Caudate nucleus (tissue), 63 donors: ENCODE measurements at places on chromosomes 1 and 21.

DNA sequence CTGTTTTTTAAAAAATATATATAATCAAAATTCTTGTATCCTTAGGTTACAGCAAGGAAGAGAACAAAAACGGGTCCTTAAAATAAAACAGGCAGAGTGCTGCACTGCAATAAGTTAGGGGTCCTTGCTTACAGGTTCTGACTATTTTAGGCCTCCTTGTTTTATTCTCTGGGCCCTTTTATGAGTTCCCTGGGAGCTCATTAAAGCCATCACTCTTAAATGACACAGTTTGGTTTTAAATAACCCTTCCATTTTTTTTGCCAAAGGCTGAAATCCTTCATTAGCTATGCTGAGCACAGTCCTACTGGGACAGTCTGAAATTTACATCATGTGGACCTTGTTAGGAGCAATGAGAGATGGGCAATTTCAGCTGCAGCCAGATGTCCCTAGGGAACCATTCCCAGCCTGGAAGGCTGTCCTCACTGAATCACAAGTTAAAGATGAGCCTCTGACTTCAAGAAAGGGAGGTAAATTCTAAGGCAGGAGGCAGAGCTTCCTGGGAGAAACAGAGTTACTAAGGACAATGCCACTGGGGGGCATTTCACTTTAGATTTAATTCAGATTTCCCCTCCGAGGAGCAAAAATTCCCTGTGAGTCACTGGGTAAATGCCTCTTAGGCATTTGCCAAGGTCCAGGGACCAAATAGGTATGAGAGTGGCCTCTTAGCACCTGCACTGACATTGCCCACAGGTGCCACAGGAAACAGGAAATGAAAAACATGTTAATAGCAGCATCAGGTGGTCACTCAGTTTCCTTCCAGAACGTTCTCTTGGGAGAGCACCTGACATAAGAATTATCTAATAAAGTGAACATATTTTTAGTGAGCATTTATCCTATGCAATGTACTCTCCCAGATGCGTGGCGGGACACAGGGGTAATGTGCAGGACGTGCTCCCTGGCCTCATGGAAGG lies 3.8 kb upstream of the MUL1 start:
- DNase-seq = no peak

GRCh38 chr21:43812957-43813655 lies 23.7 kb downstream of the RRP1 start:
- no peak for DNase-seq

DNA sequence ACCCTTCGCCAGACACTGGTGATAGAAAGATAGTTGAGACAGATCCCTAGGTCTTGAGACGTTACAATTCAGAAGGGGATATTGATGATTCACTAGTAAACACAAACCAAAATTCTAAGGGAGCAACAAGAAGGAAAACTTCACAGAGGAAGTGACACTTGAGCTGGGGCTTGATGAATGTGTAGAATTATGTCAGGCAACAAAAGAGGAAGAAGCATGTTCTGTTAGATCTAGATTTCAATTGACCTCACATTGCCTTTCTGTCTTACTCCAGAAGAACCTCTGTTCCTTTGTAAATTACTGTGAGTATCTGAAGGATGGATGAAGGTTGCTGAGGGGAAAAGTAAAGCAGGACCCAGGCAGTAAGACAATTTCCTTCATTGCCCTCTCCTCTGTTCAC lies 328.2 kb downstream of the KCTD3 start:
- no peak for DNase-seq

DNA sequence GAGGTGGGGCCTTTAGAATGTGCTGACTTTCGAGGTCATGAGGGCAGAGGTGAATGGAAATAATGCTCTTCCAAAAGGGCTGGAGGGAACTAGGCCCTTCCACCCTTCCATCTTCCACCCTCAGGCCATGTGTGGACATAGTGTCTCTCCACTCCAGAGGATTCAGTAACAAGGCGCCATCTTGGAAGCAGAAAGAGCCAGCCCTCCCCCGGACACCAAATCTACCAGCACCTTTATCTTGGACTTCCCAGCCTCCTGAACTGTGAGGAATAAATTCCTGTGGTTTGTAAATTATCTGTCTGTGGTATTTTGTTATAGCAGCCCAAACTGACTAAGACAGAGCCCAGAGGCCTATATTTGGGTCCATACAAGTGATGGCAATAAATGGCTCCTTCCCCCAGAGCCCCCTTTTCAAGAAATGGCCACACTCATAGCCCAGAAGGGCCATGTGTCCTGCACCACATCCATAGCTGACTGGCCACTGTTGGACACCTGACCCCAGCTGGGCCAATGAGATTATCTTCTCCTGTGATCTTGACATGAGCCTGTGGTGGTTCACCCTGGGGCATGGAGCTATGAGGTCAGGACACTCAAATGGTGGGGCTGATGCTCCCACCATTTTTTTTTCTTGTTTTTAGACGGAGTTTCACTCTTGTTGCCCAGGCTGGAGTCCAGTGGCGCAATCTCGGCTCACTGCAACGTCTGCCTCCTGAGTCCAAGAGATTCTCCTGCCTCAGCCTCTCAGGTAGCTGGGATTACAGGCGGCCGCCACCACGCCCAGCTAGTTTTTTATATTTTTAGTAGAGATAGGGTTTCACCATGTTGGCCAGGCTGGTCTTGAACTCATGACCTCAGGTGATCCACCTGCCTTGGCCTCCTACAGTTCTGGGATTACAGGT lies 114.9 kb downstream of the RRAGC start:
- no peak for DNase-seq

- DNase-seq = no peak
Observed at GRCh38 chr1:42504535-42505128, 41.5 kb downstream of the CCDC30 start.

- no peak for DNase-seq
Observed at GRCh38 chr1:44926311-44926781, 60.0 kb downstream of the EIF2B3 start.

- no peak for DNase-seq
Observed at GRCh38 chr1:115284209-115284608, 53.8 kb downstream of the NGF start.

DNA sequence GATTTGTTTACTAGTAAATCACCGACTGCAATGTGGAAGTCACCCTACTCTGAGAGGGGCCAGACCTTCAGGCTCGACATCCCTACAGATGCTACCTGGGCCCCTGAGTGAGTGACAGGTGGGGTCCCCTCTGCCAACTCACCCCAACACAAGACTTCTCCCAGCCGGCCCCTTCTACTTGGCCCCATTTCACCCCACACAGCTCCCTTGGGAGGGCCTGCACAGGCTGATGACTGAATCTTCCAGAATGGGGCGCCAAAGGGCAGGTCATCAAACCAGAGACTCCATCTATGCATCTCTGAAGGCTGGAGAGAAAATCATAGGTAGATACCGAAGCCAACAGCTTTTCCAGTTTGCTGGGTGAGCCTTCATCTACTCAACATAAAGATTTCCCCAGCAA lies 9.4 kb upstream of the S100A8 start:
- no peak for DNase-seq

GRCh38 chr1:8015036-8015808 lies 10.9 kb downstream of the ERRFI1 start:
- no peak for DNase-seq

- DNase-seq = no peak
Observed at GRCh38 chr1:91490501-91490900, 10.2 kb upstream of the CDC7 start.

GRCh38 chr1:57470036-57470435 lies 46.2 kb upstream of the DAB1 start:
- DNase-seq = no peak

- no peak for DNase-seq
Observed at GRCh38 chr1:54965624-54966340, 14.6 kb upstream of the TMEM61 start.

- no peak for DNase-seq
Observed at GRCh38 chr1:58460469-58460868, 86.1 kb downstream of the OMA1 start.

GRCh38 chr1:245448975-245449431 lies 294.2 kb downstream of the KIF26B start:
- DNase-seq = no peak

DNA sequence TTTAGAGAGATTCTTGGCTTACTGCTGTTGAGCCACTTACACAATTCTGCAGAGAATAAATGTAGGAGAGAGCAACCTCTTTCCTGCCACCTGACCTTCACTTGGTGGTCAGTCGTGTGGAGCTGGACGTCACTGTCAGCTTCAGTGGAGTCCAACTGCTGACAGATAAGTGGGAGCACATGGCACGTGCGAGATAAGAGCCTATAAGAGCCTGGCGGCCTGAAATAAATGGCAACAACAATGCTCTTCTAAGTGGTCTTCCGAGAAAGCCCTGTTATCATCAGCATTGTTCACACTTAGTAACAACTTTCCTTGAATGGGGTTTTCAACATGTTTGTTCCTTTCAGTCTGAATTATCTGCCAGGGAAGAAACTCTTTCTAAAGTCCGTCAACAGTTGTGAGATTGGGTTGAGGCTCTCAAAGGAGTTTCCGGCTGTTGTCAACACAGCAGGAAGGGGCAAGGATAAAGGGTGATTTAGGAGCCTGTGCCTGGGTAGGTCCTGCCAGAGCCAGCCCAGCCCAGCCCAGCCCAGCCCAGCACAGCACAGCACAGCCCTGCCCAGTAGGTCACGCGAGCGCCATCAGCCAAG lies 57.2 kb upstream of the RUNX1 start:
- DNase-seq = no peak

- no peak for DNase-seq
Observed at GRCh38 chr1:1199961-1200875, 6.2 kb downstream of the TNFRSF18 start.

GRCh38 chr1:95012389-95012788 lies 60.4 kb downstream of the ALG14 start:
- no peak for DNase-seq

GRCh38 chr1:178172939-178173338 lies 79.0 kb downstream of the RASAL2 start:
- DNase-seq = no peak

GRCh38 chr1:204081791-204082513 lies 9.0 kb downstream of the SOX13 start:
- DNase-seq = no peak

DNA sequence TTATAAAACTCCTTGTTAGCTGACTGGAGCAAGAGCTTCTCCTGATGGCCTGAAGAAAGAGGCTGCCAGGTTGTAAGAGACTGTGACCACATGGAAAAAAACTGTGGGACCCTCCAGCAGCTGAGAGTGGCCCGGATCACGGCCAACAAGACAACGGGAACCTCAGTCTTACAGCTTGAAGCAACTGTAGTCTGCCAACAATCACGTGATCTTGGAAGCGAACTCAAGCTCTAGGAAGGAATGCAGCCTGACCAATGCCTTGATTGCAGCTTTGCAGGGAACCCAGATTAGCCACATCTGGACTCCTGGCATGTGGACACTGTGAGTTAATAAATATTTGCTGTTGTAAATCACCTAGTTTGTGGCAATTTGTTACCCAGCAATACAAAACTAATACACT lies 442.6 kb upstream of the PRMT6 start:
- DNase-seq = no peak

GRCh38 chr1:14923727-14924452 lies 229.7 kb upstream of the TMEM51 start:
- DNase-seq = peak; percentile 40

GRCh38 chr1:50921029-50921428 lies 39.0 kb downstream of the FAF1 start:
- DNase-seq = no peak

- no peak for DNase-seq
Observed at GRCh38 chr1:182189535-182190066, 128.1 kb upstream of the ZNF648 start.

GRCh38 chr1:56533197-56533596 lies 46.2 kb downstream of the PLPP3 start:
- no peak for DNase-seq

DNA sequence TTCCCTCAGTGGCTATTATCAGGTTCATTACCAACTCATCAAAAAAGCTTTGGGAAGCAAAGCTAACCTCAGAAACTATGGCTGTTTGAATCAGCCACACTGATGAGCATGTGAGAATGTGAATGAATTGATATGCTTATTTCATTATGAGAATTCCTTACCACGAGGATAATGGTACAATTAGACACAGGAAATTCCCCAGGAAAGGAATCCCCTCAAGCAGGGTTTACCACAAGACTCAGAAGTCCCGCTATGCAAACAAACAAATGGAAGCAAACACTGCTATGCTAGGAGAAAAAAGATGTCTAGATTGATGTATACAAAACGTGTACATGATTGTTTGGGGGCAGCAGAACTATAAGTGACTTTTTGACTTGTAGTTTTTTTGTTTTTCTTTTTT lies 205.0 kb downstream of the HMCN1 start:
- no peak for DNase-seq

DNA sequence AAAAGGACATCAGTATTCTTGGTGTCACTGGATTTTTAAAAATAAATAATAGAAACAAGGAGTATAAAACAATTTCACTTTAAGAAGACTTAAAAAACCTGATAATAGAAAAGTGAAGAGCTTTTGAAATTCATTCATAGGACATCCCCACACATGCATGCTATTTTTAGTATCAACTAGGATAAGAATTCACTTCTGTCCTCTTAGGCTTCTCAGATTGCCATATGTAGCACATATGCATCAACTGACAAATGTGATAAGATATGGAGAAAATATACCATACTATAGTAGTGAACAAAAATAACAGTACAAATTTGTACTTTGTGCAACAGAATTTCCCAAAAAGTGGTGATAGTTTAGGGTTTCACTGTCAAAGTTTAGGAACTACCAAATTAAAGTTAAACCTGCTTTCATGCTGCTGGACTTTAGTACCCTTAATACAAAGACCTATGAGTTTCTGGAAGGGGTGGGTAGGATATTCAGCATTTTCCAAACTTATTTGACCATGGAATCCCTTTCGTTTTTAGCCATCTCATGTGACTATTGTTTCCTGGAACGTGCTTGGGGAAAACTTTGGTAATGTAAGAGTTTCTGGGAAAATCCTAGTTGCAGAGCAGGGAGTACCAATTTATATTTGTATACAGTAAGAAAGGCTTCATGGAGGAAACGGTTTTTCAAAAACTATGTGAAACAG lies 19.8 kb downstream of the RPRD2 start:
- DNase-seq = no peak

DNA sequence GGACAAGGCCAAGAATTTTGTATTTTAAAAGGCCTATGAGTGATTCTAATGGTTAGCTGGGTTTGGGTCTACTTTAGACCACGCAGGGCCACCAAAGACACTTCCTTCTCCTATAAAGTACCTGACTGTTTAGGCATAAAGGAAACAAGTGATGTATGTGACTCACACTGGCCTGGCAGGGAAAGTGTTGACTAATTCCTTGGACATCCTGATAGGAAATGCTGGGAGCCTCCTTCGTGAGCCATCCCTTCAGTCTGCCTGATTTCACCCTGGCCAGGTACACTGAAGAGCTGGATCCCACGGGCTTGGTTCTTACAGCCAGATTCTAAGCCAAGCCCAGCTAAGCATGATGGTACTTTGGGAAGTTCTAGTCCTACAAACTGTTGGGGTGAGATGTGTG lies 100.5 kb upstream of the HMGB4 start:
- no peak for DNase-seq
